Stimulated activated CD4-positive, alpha-beta T cell treated with anti-CD3 and anti-CD28 coated beads, Interleukin-4, amount 100 ng/mL, for 4 hours (primary cell): ENCODE measurements at places on chromosomes 16 and 17.

DNA sequence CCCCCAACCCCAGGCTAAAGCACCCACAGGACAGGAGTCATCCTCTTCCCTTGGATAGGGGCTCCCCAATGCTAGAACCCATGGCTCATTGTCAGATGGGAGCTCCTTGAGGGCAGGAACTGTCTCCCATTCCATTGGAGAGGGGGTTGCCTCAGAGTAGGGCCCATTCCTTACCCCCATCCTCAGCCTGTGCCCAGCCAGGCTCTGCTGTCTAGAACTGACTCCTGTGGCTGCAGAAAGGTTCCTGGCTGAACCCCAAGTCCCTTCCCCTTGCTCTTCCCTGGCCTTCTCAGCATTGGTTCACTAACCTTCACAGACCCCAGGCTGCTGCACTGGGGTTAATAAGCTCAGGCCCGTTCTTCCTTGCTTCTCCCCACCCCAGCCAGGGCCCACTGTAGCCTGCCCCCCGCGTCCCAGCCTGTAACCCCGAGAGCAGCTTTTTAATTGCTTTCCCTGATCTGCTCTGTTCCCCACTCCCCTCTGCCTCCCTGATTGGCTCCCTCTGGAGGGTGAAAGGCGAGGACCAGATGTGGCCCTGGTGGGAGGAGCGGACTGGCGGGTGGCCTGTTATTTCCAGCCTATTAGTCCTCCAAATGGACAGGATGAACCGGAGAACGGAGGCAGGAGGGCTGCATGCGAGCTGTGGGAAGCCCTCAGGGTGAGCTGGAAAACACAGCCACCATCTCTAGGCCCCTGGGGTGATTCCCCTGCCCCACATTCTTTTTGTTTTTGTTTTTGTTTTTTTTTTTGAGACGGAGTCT is 6.0 kb upstream of the GFAP start:
- no peak for DNase-seq

GRCh38 chr16:78034530-78034929 is 12.2 kb downstream of the CLEC3A start:
- no peak for DNase-seq

DNA sequence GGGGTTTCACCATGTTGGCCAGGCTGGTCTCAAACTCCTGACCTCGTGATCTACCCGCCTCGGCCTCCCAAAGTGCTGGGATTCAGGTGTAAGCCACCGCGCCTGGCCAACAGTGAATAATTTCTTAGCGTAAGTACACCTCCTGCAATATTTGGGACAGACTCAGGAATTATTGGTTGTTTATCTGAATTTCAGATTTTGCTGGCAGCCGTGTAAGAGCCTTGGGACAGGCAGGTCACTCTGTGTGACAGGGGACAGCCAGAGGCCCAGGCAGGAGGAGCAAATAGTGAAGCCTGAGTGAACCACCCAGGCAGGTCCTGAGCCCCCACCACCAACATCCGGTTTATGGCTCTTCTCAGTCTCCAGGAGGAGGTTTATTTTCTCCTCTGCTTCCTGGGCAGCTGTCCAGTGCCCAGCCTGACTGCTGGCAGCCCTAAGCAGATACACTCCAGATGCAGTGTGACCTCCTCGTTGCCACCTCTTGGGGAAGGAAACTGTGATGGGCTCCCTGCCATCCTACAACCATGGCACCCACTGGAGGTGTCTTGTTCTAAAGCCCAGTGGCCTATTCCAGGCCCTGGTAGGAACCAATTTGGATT is 26.2 kb upstream of the ADORA2B start:
- DNase-seq, result no peak

DNA sequence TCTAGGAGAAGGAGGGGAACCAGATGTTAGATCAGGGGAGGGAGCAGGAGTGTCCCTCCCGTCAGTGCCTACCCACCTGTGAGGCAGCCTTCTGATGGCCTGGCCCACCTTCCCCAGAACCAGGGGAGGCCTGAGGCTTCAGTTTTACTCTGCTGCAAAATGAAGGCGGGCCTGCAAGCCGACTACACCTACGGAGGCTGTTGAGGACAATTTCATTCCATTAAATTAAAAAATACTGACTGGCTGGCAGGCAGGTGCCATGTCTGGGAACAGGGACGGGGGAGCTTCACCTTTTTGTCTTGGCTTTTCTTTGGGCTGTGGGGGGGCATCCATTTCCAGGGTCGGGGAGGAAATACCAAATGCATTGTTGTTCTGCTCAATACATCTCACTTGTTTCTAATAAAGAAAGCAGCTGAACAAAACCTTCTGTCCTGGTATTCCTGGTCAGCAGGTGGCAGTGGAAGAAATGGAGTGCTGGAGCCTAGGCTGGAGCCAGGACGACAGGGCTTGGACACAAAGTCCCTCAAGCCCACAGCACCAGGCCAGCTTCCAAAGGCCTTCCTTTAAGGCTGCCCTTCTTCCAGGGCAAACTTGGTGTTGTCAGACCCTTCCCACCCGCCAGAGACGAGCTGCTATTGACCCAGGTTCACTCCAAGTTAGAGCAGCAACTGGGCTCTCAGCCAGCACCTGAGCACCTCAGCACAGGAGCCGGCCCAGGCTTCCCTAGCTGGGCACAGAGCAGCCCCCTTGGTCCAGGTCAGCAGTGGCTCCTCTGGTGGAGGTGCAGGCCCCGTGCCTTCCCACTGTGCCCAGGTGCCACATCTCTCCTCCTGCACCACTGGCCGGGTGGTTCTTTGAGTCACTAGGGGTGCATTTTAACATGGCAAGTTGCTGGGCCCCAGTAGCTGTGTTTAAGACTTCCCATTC is 23.5 kb downstream of the PLCD3 start:
- DNase-seq, result no peak

GRCh38 chr17:10290041-10290440 is 82.8 kb downstream of the MYH13 start:
- no peak for DNase-seq

DNA sequence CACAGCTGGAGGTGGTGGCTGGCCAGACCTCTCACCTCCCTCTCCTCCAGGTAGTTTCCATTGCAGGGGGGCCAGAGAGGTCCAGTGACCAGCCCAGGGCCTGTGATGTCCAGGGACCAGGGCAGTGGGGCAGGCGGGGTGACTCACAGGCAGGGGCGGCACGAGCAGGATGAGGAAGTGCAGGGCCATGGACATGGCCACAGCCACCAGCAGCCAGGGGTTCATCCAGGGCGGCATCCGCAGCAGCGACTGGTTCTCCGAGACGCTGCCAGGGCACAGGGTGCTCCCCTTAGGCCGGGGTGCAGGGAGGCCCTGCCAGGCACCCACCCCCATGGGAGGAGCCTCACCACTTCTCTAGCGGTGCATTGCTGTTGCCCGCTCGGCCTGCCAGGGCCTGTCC is 12.9 kb upstream of the P2RX1 start:
- DNase-seq, result no peak

- DNase-seq, result peak; percentile 44
Observed at GRCh38 chr17:78127239-78127887, 1.2 kb downstream of the TMC6 start.

DNA sequence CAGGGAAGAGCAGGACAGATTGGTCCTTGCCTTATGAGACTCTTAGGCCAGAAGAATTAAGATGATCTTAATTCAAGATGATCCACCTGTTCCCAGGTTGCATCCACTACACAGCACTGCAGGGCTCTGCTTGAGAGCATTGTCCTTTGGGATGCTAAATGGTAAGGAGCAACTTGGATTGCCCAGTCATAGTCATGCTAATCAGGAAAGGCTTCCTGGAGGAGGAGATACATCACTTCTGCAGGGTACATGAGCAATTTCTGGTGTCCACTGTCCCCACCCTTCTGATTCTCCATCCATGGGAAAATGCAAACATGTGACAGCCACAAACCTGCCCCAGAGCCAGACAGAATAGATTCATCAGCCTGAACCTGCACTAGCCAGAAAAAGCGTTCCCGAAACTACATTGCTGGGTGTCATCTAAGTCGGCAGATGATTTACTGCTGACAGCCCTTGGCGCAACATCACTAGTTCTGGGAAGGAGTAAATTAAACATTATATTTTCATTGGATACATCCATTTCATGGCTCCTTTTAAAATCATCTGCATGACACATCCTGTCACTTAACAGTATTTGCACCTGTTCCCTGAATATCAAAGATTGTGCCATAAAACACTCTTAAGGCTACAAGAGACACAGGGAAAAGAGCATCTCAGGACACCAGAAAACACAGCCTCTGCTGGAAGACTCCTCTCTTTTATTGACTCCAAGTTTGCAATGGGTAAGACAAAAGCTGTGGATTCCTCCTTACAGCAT is 282.2 kb downstream of the MAF start:
- DNase-seq, result no peak

DNA sequence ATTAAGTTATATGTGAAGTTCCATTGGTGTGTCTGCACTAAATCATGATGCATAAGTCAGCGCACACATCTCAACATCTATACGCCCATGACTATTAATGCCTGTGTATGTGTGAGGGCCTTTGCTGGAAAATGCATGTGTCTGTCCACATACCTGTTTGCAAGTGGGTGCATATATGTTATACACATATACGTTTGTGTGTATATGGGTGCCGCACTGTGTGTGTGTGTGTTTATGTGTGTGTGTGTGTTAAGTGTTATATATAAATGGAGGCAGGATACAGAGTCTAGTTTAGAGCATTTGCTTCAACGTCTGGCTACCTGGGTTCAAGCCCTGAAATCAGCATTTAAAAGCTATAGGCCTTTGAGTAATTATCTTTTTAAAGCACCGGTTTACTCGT is 19.5 kb downstream of the GP2 start:
- DNase-seq, result no peak

GRCh38 chr16:81790277-81790676 is 11.2 kb downstream of the PLCG2 start:
- DNase-seq, result no peak

DNA sequence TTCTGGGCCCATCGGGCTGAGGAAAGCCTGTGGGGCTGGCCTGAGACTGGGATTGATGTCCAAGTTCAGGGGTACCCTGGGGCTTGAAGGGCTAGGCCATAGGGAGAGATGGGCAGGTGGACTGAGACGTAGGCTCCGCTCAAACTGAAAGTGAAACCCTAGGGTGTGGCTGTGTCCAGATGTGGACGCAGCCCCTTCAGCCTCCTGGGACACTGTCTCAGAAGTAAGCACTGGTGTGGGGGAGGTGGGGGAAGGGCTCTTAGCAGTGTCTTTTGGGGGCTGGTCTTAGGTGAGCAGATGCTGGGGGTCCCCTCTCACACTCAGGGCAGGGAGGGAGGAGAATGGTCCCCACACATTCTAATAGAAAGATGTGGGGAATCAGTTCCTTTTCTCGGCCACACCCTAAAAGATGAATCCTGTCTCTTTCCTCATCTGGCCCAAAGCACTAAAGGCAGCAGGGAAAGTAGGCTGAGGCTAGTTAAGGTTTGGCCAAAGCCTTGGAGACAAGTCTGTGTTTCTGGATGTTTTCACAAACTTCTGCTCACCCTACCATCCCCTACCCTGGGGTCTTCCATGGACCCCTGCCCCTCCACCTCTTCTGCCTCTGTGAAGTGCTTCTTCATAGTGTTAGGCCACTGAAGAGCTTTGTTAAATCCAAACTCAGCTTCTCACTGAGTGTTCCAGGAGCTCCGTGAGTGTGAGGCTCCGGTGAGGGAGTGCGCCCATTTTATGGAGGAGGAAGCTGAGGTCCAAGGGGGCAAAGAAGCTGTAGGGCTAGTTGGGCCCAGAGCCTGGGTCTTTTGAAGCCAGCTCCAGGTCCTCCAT is 5.6 kb downstream of the FMNL1 start:
- DNase-seq, result no peak
